ENCODE measurements at places on chromosomes 4 and X.

DNA sequence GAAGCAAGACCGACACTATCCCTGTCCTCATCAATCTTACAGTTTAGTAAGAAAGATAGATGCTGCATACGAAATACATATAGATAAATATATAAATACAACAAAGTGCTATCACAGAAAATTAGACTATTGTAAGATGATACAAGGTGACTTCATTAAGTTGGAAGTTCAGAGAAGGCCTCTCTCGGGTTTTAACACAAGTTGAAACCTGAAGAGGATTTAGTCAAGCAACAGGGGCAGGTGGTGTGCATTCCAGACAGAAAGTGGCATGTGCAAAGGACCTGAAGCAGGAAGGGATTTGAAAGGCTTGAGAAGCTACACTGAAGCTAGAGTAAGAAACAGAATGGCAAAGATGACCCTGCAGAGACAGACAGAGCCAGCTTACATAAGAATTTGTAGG lies 36.5 kb downstream of the USP46 start:
- H3K36me3 ChIP-seq, result no peaks in the 10 kb centered on the region
- no peak for DNase-seq
- H3K4me1 ChIP-seq, result no peaks in the 10 kb centered on the region
- no peak overlapping the region for H3K27ac ChIP-seq

- no peaks in the 10 kb centered on the region for H3K36me3 ChIP-seq
- H3K4me3 ChIP-seq, result no peak overlapping the region
These were observed 90.4 kb upstream of the CITED1 start for GRCh38 chrX:72396117-72396516.

DNA sequence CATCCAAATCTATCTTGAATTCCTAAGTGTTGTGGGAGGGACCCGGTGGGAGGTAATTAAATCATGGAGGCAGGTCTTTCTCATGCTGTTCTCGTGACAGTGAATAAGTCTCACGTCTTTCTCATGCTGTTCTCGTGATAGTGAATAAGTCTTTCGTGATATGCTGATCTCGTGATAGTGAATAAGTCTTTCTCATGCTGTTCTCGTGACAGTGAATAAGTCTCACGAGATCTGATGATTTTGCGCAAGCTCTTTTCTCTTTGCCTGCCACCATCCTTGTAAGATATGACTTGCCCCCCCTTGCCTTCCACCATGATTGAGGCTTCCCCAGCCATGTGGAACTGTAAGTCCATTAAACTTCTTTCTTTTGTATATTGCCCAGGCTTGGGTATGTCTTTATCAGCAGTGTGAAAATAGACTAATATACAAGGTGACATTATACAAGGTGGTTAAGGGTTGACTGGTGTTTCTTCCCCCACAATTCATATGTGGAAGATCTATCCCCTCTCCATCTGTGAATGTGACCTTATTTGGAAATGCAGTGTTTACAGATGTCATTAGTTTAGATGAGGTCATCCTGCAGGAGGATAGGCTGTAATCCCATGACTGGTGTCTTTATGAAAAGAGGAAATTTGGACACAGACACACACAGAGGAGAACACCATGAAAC lies 27.6 kb downstream of the ARSD start:
- no peak overlapping the region for H3K4me3 ChIP-seq
- no peaks in the 10 kb centered on the region for H3K27me3 ChIP-seq
- H3K27ac ChIP-seq, result no peak overlapping the region

DNA sequence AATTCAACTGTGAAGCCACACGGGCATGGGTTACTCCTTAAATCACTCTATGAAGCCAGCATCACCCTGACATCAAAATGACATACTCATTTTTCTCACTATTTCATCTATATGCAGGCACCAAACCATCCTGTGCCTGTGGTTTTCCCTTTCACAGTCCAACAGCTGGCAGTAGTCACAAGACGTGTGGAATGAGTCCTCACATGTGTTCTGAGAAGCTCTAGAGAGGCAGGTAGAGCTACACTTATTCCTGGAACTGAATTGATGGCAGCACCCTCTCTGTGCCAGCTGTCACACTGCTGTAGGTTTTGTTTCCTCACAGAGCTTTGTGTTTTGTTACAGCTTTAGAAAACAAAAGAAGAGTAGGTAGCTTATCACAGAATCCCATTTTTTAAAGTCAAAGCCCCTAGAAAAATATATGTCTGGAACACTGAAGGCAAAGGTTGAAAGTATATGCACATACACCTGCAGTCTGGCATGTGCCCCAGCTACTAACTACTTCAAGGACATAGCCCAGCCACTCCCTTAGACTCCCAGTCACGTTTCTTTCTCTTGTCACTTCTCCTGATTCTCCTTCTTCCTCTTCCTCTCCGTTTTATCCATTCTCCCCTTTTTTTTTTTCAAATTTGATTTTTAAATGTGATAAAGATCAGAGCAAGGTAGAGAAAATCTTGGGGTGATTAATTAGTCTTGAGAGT lies 107.1 kb downstream of the ANXA10 start:
- no peaks in the 10 kb centered on the region for H3K36me3 ChIP-seq
- no peak for DNase-seq
- no peak overlapping the region for H3K4me3 ChIP-seq
- no peak overlapping the region for H3K27ac ChIP-seq

GRCh38 chr4:1500231-1500965 lies 94.2 kb upstream of the NKX1-1 start:
- H3K36me3 ChIP-seq, result no peaks in the 10 kb centered on the region
- H3K4me3 ChIP-seq, result no peak overlapping the region
- DNase-seq, result no peak

GRCh38 chr4:149897783-149898182 lies 82.1 kb upstream of the IQCM start:
- no peaks in the 10 kb centered on the region for H3K27me3 ChIP-seq
- H3K4me3 ChIP-seq, result no peak overlapping the region
- H3K27ac ChIP-seq, result no peak overlapping the region
- H3K4me1 ChIP-seq, result no peaks in the 10 kb centered on the region

- H3K4me1 ChIP-seq, result no peaks in the 10 kb centered on the region
- no peak overlapping the region for H3K4me3 ChIP-seq
- DNase-seq, result no peak
- no peaks in the 10 kb centered on the region for H3K36me3 ChIP-seq
- no peaks in the 10 kb centered on the region for H3K27me3 ChIP-seq
- H3K27ac ChIP-seq, result no peak overlapping the region
These were observed 28.1 kb upstream of the TENM3 start for GRCh38 chr4:182215148-182215547.

DNA sequence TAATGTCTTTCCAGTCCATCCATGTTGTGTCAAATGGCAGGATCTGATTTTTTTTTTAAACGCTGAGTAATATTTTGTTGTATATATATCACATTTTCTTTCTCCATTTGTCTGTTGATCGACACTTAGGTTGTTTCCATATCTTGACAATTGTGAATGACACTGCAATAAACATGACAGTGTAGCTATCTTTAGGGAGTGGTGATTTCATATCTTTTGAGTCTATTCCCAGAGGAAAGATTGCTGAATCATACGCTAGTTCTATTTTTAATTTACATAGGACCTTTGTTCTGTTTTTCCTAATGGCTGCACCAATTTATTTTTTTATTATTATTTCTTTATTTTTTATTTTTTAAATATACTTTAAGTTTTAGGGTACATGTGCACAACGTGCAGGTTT lies 470.7 kb downstream of the CCSER1 start:
- H3K27ac ChIP-seq, result no peak overlapping the region
- H3K36me3 ChIP-seq, result no peaks in the 10 kb centered on the region
- no peaks in the 10 kb centered on the region for H3K27me3 ChIP-seq
- no peak for DNase-seq
- H3K4me3 ChIP-seq, result no peak overlapping the region

GRCh38 chr4:6273661-6273990 lies 4.0 kb downstream of the WFS1 start:
- peak overlapping the region; percentile 8 for H3K27ac ChIP-seq
- H3K27me3 ChIP-seq, result no peaks in the 10 kb centered on the region
- no peak for DNase-seq
- H3K4me3 ChIP-seq, result no peak overlapping the region
- peaks cover 14% of the 10 kb centered on the region for H3K4me1 ChIP-seq

DNA sequence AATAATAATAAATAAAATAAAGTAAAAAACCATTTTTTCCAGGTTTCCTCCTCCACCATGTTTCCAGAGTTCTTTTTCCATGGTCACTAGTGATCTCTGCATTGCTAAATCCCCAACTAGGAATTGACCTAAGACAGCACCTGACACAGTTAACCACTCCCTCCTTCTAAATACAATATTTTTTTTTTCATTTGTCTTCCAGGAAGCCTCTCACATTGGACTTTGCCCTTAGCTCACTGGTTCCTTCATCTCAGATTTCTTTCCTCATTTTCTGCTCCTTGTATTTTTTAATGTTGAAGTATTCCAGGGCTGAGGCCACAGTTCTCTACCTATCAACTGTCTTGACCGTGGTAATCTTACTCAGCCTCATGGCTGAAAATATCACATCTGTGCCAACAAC lies 187.3 kb upstream of the FAM241A start:
- H3K4me1 ChIP-seq, result no peaks in the 10 kb centered on the region
- no peak overlapping the region for H3K27ac ChIP-seq
- no peak for DNase-seq
- H3K27me3 ChIP-seq, result no peaks in the 10 kb centered on the region
- H3K4me3 ChIP-seq, result no peak overlapping the region

DNA sequence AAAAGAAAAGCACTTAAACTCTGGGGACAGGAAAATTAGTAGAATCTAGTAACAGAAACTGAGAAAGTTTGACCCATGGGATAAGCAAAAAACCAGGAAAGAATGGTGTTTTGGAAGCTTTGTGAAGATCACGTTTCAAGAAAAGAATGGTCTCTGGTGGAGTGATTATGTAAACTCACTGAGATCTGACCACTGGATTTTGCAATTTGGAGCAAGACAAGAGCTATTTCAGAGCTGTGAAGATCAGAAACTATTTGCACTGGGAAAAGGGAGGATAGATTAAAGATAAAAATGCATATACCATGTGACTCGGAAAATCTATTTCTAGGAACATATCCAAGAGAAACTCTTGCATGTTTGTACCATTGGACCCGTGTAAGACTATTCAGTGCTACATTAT lies 4.3 kb downstream of the TMPRSS11D start:
- H3K27me3 ChIP-seq, result no peaks in the 10 kb centered on the region
- H3K4me1 ChIP-seq, result no peaks in the 10 kb centered on the region
- H3K27ac ChIP-seq, result no peak overlapping the region
- no peak for DNase-seq

DNA sequence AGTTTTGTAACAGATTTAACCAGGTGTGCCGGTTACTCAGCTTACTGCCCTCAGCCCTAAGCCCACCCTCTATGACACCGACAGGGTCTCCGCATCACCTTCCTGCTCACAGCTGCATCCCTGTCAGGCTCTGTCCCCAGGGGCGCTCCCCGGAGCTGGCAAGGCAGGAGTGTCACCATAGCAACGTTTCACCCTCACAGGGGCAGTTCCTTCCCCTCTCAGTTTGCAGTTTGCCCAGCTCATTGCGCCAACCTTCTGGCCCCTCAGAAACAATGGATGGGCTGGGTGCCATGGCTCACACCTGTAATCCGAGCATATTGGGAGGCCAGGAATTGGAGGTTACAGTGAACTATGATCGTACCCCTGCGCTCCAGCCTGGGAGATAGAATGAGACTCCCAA lies 42.6 kb downstream of the RGS12 start:
- DNase-seq, result no peak
- no peaks in the 10 kb centered on the region for H3K27me3 ChIP-seq
- H3K4me3 ChIP-seq, result no peak overlapping the region
- peaks cover 8% of the 10 kb centered on the region for H3K4me1 ChIP-seq
- H3K27ac ChIP-seq, result no peak overlapping the region

DNA sequence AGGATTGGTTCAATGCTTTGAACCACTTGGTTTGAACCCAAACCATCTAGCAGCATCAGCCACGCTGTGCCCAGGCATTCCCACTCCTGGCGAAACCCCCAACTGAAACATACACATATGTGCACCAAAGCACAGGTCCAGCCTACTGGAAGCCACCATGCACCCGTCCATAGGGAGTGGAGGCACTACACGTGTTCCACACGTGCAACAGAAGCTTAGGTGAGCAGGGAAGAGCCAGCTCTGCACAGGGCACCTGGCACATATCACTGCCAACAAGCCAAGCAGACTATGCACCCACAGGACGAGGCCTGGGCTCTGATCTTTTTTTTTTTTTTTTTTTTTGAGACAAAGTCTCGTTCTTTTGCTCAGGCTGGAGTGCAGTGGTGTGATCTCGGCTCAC lies 66.3 kb upstream of the GPR78 start:
- H3K4me1 ChIP-seq, result no peaks in the 10 kb centered on the region
- H3K27me3 ChIP-seq, result no peaks in the 10 kb centered on the region
- no peak for DNase-seq
- H3K27ac ChIP-seq, result no peak overlapping the region
- H3K36me3 ChIP-seq, result no peaks in the 10 kb centered on the region
- no peak overlapping the region for H3K4me3 ChIP-seq

DNA sequence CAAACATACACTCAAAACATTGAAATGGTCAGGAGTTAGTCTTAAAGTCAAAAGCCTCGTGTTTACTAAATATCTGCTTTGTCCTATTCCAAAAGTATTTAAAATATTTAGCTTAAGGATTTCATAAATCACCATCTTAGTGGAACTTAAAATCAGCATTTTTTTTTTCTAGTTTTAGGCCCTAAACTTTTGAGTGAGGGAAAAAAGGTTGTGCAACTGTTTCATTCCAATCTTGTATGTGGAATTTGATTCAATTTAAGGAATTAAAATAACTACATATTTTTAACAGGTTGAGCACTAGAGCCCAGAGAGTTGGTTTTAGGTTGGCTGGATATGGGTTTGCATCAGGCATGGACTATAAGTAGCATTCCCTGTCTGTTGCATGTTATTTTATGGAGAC lies 35.7 kb upstream of the ANK2 start:
- H3K27me3 ChIP-seq, result no peaks in the 10 kb centered on the region
- no peaks in the 10 kb centered on the region for H3K4me1 ChIP-seq
- DNase-seq, result no peak

- no peak overlapping the region for H3K27ac ChIP-seq
- no peaks in the 10 kb centered on the region for H3K4me1 ChIP-seq
- no peak overlapping the region for H3K4me3 ChIP-seq
- no peak for DNase-seq
- no peaks in the 10 kb centered on the region for H3K36me3 ChIP-seq
These were observed 59.3 kb downstream of the AMMECR1 start for GRCh38 chrX:110258552-110258951.

GRCh38 chr4:106707776-106708463 lies 328.2 kb downstream of the DKK2 start:
- DNase-seq, result no peak
- H3K27ac ChIP-seq, result no peak overlapping the region
- H3K4me3 ChIP-seq, result no peak overlapping the region
- no peaks in the 10 kb centered on the region for H3K36me3 ChIP-seq

- DNase-seq, result no peak
- H3K36me3 ChIP-seq, result no peaks in the 10 kb centered on the region
- H3K27ac ChIP-seq, result no peak overlapping the region
- H3K4me3 ChIP-seq, result no peak overlapping the region
These were observed 108.7 kb upstream of the TTC29 start for GRCh38 chr4:147054228-147054872.

DNA sequence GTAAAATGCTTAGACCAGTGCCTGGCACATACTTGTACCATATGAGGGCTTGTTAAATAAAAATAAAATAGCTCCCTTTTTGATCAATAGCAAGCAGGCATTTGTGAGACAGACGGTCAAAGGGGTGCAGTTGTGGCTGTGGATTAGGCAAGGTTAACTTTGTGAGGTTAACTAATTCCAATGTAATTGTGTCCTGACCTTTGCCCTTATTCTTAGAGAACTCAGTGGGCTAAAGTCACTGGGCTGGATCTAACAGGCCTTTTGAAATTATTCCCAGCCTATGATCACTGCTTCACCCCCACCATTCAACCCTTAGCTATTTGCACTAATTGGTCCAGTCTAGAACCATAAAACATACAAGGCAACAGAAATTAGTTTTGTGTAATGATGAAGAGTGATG lies 166.4 kb downstream of the MID1 start:
- no peak for DNase-seq
- no peak overlapping the region for H3K4me3 ChIP-seq
- no peak overlapping the region for H3K27ac ChIP-seq
